ENCODE measurements at places on chromosomes 13 and 19.

DNA sequence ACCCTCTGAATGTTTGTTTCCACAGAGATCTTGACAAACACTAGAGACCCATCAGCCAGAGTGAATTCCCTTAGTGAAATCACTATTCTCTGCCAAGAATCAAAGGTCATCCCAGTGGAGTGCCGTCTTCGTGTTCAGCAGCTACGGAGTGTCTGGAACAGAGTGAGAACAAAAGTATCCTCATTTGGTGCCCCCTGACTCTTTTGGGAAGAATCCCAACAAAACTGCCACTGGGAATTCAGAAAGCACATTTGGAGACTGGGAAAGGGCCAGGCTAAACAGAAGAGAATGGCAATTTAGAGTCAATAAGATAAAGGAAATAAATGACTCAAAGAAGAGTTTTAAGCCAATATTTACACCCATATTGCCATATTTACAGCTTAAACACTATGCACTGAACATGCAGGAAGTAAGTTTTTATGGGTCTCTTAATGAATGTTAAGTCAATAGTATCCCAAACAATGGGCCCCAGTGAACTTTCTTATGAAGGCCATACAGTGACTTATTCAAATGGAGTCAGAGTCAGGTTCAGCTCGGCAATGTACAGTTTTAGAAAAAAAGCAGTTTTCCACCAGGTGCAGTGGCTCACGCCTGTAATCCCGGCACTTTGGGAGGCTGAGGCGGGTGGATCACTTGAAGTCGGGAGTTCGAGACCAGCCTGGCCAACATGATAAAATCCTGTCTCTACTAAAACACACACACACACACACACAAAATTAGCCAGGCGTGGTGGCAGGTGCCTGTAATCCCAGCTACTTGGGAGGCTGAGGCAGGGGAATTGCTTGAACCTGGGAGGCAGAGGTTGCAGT is 392.6 kb downstream of the KLF5 start:
- no peak for DNase-seq

GRCh38 chr13:110562696-110563462 is 1.4 kb upstream of the RAB20 start:
- DNase-seq = no peak

- peak; percentile 70 for DNase-seq
These were observed 754 bp upstream of the SIX5 start for GRCh38 chr19:45769821-45770191.

- DNase-seq = no peak
These were observed 31.0 kb upstream of the SPRY2 start for GRCh38 chr13:80371840-80372509.

- DNase-seq = peak; percentile 49
These were observed 551 bp downstream of the FZR1 start for GRCh38 chr19:3506384-3507340.

- DNase-seq = no peak
These were observed 190.5 kb upstream of the SOX21 start for GRCh38 chr13:94902722-94903407.

- DNase-seq = peak; percentile 27
These were observed 36.4 kb downstream of the ATP11A start for GRCh38 chr13:112726016-112726767.

DNA sequence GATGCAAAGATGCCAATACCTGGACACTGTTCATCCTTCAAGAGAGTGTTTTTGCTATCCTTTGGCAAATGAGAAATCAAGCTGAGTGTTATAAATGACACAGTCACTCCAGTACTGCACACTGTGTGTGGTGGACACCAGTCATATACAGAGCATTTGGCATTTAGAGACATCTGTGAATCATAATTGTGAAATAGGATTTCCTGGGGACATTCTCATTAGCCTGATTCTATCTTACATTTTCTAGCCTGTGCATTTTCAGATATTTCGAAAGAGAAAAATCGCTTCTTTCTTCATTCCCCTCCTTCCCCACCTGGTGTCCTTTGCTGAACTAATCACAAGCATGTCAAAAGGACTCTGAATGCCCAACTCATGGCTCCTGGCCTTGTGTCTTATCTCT is 781.0 kb upstream of the ARGLU1 start:
- DNase-seq = no peak

DNA sequence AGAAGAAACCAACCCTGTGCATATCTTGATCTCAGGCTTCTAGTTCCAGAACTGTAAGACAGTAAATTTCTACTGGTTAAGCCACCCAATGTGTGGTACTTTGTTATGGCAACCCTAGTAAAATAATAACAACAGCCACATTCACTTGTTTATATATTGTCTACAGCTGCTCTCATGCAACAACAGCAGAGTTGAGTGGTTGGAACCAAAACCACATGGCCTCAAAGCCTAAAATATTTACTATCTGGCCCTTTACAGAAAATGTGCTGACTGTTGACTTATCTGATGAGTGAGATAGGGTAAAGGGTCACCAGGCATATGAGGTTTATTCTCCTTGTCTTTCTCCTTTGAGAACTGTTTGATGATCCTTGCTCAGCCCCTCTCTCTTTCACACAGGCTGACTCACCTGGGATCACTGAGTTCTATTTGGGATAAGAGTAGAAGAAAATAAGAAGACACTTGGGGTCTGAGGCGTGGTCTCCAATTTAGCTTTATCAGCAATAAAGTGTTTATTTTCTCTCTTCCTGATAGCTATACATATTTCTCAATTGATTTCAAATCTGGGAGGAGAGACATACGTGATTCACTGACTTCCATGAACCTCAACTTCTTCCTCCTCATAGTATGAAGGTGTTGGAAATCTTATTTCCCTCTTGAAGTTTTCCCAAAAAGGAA is 227.5 kb upstream of the STARD13 start:
- no peak for DNase-seq

DNA sequence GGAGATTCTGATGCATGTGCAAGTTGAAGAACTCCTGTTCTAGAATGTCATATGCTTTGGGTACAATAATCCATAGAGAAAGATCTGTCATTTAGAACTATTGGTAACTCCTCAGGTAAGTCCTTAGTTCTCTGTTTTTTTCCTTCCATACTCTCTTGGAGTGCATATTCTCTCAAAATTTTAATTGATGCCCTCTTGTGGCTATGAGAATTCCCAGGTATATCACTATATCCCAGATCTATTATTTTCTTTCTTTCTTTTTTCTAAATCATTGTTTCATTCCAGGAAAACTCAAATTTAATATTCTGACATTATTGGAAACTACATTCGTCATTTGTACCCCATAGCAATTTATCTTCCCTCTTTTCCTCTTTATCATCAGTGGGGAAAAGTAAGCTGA is 485.4 kb downstream of the KLF5 start:
- no peak for DNase-seq

DNA sequence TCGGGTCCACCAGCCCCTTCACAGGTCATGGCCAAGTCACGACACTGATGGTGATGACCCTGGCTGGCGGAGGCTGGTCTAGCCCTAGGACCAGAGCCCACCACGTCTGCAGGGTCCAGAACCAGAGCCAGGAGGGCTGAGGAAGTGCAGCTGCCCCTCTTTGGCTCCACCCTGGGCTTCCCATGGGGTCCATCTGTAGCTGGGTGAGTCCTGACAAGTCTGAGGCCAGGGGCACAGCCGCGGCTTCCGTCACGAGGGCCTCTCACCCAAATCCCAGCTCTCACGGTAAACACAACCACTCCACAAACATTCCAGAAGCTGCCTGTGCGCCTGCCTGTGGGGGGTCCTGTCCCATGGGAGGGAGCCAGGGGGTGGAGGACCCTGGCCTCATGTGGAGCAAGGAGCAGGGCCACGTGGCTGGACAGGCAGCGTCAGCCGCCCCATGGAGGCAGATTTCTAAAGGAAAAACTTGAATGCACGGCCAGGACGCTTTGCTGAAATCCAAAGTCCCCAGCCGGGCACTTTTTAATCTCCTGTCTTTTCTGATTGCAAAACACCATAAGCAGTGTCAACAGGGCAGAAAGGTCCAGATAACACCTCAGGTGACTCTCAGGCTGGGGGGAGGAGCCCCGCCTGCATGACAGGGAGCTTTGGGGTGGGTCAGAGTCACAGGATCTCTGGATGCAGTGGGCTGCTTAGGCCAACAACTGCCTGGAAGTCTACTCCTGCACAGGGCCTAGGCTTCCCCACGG is 29.9 kb downstream of the CEBPG start:
- no peak for DNase-seq

- DNase-seq = no peak
These were observed 30.8 kb downstream of the PRR22 start for GRCh38 chr19:5753743-5754142.

- no peak for DNase-seq
These were observed 79.5 kb upstream of the ZNF835 start for GRCh38 chr19:56751078-56751489.

GRCh38 chr13:19882231-19882630 is 18.8 kb upstream of the ZMYM5 start:
- no peak for DNase-seq

DNA sequence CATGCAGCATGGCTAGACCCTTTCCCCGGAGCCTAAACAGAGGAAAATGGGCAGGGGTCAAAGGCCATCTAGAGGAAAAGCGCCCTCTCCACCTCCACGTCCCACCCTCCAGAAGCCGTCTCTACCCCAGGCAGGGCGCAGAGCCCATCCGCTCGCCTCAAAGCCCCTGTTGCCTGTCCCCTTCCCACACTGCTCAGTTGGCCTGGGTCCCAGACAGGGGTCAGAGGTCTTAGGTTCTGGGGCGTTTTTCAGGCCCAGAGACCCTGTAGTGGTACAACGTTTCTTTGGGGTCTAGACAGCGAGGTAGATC is 285 bp downstream of the TMEM143 start:
- peak; percentile 35 for DNase-seq

GRCh38 chr19:6568816-6569215 is 22.1 kb downstream of the CD70 start:
- no peak for DNase-seq

DNA sequence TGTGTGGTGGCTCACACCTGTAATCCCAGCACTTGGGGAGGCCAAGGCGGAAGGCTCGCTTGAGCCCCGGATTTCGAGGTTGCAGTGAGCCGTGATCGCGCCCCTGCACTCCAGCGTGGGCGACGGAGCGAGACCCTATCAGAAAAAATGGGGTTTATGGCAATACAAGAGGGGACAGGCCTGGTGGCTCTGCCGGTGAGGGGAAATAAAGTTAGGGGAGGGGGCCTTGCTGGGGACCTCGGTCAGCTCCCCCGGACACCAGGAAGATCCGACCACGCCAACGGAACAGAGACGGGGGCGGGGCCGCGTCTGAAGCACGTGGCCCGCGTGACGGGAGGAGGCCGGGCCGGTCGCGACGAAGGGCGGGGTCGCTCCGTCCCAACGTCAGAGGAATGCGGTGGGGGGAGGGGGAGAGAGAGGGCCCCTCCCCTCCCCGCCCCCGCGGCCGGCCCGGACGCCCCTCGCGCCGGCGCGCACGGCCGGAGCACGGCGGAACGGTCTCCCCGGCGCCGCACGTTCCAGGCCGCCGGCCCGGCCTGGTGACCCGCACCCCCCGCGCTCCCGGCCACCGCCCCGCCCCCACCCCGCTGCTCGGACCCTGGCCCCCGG is 1.9 kb upstream of the HNRNPL start:
- peak; percentile 94 for DNase-seq

- no peak for DNase-seq
These were observed 45.4 kb downstream of the ZIC5 start for GRCh38 chr13:99926014-99926731.

DNA sequence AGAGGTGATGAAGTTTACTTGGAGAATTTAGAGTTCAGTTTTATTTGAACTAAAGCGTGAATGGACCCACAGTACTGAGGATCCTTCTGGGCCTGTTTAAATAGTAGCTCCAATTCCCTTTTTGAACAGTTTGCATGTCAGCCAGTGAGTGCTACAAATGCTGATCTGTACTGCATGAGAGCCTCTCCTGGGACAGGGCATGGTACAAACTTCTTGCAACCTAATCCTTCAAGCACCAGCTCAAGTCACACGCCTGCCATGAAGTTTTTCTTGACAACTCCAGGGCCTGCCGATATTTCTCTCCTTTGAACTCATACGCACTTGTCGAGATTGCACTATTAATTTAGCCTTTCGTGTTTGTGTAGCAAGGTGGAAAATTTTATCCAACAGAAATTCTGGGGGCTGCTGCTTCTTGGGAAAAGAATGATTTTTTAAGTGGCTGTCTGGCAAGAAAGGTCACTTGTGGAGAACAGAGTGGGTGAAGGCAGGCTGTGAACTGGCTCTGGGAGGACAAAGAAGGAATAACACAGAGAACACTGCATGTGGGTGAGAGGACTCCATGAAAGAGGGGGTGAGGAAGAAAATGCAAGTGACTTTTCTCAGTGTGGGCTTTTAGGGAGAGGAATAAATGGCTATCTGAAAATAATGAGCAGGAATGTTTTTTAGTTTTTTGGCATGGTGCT is 192.5 kb downstream of the NDFIP2 start:
- no peak for DNase-seq

DNA sequence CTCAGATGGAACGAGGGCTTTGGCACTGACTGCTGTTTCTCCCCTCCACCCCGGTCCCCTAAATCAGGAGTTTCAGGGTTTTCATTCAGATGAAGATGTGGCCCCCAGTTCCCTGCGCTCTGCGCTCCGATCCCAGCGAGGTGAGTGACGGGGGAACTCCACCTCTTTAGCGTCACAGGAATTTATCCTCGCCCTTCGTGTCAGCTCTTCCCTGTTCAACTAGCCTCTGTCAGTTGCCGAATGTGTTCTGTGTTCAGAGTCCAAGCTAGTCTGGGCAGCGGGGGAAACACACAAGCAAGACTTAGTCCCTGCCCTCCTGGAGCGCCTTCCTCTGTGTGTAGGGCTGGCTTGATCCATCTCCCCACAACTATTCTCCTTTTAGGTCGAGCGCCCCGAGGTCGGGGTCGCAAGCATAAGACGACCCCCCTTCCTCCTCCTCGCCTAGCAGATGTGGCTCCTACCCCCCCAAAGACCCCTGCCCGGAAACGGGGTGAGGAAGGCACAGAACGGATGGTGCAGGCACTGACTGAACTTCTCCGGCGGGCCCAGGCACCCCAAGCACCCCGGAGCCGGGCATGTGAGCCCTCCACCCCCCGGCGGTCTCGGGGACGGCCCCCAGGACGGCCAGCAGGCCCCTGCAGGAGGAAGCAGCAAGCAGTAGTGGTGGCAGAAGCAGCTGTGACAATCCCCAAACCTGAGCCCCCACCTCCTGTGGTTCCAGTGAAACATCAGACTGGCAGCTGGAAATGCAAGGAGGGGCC is 1.8 kb downstream of the KMT2B start:
- peak; percentile 33 for DNase-seq

DNA sequence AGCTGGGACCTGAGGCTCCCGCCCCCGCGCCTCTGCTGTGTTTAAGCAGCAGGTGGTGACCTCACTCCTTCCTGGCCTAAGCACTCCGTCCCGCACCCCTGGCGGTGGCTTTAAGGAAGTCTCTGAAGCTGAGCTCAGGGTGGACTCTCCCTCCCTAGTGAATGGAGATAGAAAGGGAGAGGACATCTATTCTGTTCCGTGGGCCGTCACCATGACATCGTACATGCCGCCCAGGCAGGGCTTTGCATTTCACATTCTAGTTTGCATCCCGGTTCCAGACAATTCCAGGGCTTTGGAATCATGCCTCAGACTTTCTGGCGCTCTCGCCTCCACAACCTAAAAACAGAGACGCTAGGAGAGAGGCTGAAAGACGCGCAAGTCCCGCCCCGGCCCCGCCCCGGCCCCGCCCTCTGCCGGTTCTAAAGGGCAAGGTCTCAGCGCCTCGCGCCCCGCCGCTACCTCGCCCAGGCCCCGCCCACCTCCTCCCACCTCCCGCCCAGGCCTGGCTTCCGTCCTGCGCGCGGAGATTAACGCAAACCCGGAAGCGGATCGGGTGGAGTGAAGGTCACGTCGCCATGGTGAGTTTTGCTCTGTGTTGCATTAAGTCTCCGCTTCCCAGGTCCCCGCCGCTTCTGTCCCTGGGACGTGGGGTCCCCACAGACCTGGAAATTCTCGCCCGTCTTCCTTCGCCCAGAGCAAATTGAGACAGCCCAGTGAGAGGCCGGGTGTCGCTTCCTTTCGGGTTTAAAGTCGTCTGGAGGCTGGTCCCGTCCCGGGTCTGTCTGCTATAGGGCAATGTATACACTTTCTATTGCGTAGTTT is at the start of gene ZNF808:
TSS of gene ZNF808 (plus strand) at position 535 of the 822 bp plus-strand sequence. CDS start 15,617 bp downstream, outside the sequence.
- peak; percentile 98 for DNase-seq
